Tibial nerve (tissue), 4 donors: ENCODE measurements at places on chromosomes 6 and 20.

- no peak for DNase-seq
Measured at GRCh38 chr20:63102721-63103375, 96.1 kb upstream of the BHLHE23 start.

DNA sequence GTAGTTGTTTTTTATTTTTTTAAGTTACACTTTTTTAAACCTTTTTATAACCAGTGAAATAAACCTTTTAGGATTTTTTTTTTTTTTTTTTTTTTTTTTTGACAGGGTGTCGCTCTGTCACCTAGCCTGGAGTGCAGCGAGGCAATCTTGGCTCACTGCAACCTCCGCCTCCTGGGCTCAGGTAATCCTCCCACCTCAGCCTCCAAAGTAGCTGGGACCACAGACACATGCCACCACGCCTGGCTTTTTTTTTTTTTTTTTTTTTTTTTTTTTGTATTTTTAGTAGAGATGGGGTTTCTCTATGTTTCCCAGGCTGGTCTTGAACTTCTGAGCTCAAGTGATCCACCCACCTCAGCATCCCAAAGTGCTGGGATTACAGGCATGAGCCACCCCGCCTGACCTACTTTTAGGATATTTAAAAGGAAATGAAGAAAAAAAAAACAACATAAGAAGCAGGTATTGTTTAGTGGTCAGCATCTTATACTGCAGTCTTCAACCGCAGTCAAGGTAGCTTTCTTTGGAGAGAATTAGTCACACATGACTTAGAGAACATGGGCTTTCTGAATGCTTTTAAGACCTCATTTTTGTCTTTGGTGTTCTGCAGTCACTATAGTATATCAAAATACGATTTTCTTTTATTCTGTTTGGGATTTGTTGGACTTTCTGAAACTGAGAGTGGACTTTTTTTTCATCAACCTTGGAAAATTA, 1.6 kb downstream of the POLR1H start:
- DNase-seq, result no peak

DNA sequence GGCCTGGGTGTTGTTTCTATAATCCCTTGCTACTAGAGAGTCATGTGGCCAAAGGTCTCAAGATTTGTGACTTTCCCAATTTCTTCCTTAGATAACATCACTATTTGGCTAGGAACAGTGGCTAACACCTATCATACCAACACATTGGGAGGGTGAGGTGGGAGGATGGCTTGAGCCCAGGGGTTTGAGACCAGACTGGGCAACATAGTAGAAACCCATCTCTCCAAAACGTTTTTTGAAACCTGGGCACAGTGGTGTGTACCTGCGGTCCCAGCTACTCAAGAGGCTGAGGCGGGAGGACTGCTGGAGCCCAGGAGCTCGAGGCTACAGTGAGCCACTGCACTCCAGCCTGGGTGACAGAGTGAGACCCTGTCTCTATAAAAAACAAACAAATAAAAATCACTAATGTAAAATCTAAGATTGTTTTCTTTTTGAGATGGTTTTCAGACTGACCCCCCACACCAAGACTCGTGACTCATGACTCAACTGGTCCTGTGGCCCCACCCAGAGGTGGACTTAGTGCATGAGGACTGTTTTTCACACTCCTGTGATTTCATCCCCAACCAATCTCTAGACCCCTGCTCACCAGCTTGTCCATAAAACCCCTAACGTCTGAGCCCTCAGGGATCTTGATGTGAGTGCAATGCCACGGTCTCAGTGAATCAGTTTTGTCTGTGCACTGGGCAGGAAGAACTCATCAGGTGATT, 48.3 kb upstream of the KIF16B start:
- no peak for DNase-seq

- DNase-seq, result no peak
Measured at GRCh38 chr20:57421253-57422220, 30.3 kb downstream of the RBM38 start.

- no peak for DNase-seq
Measured at GRCh38 chr6:47307362-47308197, 2.1 kb downstream of the TNFRSF21 start.

DNA sequence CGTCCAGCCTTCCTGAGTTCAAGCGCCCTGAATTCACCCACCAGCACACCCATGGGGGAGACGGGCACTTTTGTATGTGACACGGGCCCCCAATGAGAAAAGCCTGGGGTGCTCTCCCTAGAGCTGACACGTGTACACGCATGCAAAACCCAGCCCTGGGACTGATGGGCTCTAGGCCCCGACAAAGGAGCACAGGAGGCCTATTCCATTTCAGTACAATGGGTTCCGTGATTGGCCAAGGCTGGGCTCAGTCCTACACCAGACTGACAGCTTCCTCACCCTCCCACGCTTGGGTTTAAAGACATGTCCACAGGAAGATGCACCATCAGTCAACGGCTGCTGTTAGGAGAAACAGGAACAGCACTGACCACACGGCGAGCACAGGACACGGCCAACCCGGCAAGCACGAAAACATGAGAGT, 8.8 kb downstream of the ZBTB46 start:
- DNase-seq, result no peak

DNA sequence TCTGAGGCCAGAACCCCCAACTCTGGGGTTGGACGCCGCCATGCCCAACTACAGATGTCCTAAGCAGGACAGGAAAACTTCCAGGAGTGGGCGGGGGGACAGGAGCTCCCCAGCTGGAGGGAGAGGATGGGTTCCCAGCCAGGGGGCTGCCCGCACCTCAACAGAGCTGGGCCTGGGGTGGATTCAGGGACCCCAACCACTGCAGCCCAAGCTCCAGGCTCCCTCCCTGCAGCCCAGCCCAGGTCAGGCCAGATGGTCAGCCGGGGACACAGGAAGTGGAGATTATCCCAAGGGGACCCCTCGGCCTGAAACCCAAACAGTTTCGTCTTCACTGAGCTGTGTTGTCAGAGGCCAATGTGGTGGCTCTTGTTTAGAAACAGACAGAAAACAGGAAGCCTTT, 9.4 kb downstream of the LAMA5 start:
- no peak for DNase-seq

DNA sequence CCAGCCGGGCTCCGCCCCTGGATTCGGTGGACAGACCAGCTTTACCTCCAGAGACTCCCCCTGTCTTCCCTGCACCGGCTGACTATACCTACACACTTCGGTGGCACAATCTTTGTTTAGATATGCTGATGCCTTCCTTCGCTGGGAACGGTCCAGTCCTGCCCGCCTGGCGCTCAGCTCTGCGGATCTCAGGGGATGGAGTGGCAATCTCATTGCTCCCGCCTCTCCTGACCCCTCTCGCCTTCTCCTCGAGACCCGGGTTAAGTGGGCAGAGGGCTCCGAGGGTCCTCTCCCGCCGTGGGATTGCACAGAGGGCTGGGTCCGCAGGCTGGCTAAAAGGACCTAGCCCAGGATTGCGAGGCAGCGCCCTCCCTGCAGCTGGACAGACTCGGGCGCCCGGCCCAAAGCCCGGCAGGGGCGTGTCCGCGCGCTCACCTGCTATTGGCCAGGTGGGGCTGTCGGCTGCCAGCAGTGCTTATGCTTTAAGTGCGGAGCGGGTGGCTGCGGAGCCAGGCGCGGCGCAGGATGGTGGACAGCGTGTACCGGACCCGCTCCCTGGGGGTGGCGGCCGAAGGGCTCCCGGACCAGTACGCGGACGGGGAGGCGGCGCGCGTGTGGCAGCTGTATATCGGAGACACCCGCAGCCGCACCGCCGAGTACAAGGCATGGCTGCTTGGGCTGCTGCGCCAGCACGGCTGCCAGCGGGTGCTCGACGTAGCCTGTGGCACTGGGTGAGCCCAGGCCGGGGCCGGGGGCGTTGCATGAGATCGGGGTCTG, at the start of gene GNMT:
Gene GNMT, plus strand, starts transcription at position 512 of the 777 bp plus-strand sequence. Its CDS starts 14 bp downstream, at position 526.
- DNase-seq, result no peak

GRCh38 chr20:24132246-24132645, 143.7 kb upstream of the GGTLC1 start:
- no peak for DNase-seq

GRCh38 chr6:155235087-155235486, 28.7 kb upstream of the CLDN20 start:
- DNase-seq, result no peak

DNA sequence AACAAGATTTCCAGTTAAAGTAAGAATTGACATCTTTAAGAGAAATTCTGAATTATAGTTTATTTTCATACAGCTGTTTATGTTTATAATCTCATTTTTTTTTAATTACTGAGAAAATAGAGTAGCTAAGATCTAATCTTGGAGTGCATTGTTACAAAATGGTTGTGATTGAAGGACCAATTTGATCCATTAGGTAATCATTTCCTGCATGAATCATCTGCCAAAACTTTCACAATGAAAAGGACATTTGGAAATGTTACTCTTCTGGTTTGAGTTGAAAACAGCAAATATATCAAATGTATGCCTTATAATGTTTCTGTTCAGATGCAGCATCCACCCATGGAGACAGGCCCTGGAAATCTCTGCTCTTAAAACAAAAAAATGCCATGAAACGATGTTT, 19.0 kb downstream of the TUBB2A start:
- DNase-seq, result no peak

GRCh38 chr20:37095108-37095598, 644 bp downstream of the RBL1 start:
- DNase-seq, result no peak

DNA sequence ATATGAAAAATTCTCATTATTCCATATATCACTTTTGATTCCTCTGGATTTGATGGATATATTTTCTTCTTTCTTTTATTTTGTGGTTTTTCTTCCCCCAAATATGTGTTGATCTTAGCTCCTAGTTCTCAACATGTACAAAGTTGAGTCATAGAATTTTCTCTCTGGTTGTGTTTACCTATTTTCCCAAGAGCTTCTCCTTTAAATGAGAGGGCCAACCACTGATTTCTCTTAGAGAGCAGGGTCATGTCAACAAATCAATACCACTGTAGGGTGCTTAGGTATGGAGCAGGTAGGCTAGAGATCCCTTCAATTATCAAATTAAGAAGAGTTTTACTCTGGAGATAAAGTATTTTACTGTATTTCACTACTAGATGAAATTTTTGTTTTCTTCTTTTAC, 145.7 kb downstream of the BMP5 start:
- no peak for DNase-seq

DNA sequence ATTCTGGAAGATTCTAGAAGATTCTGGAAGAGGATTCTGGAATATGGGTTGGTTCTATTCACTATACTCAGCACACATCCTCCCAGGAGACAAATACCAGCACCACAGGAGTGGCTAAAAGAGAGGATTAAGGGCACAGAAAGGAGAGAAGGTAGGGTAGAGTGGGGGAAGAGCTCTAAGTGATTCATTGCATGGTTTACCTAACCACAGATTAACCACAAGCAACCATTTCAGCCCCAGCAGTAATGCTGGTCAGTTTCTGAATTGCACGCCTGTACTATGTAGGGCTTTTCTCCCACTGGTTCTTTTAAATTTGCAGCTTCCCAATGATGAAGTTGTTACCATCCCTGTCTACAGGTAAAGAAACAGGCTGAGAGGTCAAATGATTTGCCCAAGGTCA, 192.7 kb upstream of the PMEPA1 start:
- DNase-seq, result no peak

- peak; percentile 79 for DNase-seq
Measured at GRCh38 chr6:148611213-148611612, 135.6 kb upstream of the UST start.

DNA sequence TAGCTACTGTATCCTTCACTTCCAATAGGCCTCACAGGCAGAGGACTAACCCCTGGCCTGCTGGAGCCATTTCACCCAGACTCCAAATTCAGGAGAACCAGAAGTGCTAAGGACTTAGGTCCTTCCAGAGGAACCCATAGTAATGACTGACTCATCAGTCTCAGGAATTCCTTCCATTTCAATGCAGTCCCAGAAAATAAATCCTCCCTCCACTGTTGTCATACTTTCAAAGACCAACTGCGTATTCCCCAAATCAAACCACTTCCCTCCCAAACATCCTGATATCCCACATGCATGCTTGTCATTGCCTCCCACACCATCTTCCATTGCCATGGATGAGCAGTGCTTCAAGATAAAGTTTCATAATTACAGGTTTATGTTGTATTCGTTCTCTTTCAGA, 31.8 kb upstream of the NT5E start:
- DNase-seq, result no peak

DNA sequence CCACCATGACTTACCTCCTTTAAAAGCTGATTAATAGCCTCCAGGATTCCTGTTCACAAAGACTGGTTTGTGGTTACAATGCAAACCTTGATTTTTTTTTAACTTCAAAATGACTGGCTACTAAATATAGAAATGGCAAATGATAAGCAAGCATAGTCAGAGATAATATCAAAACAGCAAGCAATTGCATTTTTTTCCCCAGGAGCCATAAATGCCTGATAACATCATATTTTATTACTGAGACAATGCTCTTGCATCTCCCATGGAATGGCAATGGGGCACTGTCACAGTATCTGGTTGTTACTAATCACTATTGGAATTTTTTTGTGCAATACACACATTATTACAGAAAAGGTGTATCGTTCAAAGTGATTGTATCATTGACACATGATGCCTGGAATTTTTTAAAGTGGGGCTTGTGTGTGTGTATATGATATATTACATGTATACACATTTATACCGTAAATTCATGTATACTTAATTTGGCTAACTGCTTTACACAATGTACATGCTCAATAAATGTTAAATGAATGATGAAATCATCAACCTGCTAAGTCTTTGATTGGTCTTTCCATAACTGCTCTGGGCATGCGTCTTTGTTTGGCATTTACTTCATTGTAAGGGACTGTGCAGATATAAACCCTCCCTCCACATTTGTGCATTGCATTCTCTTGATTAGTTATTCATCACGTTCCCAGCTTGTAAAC, 980 bp upstream of the SALL4 start:
- DNase-seq, result no peak

- DNase-seq, result no peak
Measured at GRCh38 chr20:44296011-44296410, 15.0 kb downstream of the FITM2 start.

DNA sequence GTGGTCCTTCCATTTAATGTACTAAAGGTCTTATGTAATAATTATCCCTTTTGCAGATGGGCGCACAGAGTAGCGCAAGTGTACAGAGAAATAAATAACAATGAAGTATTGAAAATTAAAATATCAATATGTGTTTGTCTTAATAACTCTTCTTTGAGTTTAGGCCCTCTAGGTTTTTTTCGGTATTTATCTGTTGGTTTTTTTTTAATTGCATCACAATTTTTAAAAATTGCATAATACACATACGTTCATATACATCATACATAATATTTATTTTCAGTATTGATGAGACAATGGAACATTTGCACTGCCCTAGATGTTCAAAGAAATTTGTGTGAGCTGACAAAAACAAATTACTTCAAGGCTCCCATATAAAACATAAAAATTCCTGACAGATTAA, 15.1 kb downstream of the ADGRB3 start:
- DNase-seq, result no peak

DNA sequence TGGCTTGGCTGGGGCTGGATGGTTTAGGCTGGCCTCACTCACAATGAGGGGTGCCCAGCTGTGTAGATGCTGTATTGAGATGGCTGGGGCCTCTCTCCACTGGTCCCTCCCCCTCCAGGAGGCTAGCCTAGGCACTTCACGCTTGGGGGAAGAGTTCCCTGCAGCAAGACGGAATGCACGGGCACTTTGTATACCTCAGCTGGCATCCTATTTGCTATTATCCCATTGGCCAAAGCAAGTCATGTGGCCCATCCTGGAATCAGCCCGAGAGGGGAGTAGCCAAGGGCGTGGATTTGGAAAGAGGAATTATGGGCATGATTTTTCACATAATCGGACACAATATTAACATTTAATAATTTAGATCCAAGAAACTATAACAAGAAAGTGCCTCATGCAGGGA, 64.3 kb downstream of the ISM1 start:
- no peak for DNase-seq
